Lung (tissue), 17 donors: ENCODE measurements at places on chromosomes 11 and 22. TPM values are rescaled to one million over a fixed set of nuclear protein-coding genes. Genes with fewer than 3 reads are reported as not detected.

The BRSK2 gene
- total RNA-seq, result 0.51 TPM

The LIPT2 gene
- 6.9 TPM for total RNA-seq

- H3K27me3 ChIP-seq, result peaks cover 18% of the 10 kb centered on the region
- no peak overlapping the region for H3K27ac ChIP-seq
- no peaks in the 10 kb centered on the region for H3K36me3 ChIP-seq
Measured at GRCh38 chr22:19168088-19168890, 10.2 kb downstream of the SLC25A1 start.

- no peak overlapping the region for H3K4me3 ChIP-seq
- no peak overlapping the region for H3K27ac ChIP-seq
- peaks cover 7% of the 10 kb centered on the region for H3K4me1 ChIP-seq
- no peak for DNase-seq
- H3K36me3 ChIP-seq, result no peaks in the 10 kb centered on the region
Measured at GRCh38 chr22:21633481-21633880, 921 bp downstream of the CCDC116 start.

DNA sequence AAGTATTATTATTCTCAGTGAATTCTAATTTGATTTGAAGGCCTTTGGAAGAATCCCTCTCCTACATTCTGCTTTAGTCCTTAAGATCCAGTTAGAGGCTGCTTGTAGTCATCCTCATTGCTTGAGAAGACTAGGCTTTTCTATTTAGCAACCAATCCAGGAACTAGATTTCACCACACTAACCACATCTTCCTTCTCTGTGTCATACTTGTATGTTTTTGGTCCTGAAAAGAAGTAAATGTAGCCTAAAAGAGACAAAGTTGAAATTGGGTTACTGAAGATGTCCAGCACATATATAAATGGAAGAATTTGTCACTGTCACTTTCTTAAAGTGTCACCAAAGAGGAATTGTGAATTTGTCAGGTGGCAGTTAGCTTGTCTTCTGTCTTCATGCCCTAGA lies 46.6 kb upstream of the MMP7 start:
- no peaks in the 10 kb centered on the region for H3K4me1 ChIP-seq
- no peak for DNase-seq
- no peak overlapping the region for H3K4me3 ChIP-seq
- no peak overlapping the region for H3K27ac ChIP-seq
- no peaks in the 10 kb centered on the region for H3K27me3 ChIP-seq

The CDC42BPG gene
- total RNA-seq, result 11.2 TPM

The OR4A16 gene
- total RNA-seq, result not detected

- H3K27me3 ChIP-seq, result no peaks in the 10 kb centered on the region
- H3K27ac ChIP-seq, result no peak overlapping the region
- DNase-seq, result no peak
- H3K4me3 ChIP-seq, result no peak overlapping the region
Measured at GRCh38 chr11:118897721-118898310, 14.1 kb downstream of the CXCR5 start.

DNA sequence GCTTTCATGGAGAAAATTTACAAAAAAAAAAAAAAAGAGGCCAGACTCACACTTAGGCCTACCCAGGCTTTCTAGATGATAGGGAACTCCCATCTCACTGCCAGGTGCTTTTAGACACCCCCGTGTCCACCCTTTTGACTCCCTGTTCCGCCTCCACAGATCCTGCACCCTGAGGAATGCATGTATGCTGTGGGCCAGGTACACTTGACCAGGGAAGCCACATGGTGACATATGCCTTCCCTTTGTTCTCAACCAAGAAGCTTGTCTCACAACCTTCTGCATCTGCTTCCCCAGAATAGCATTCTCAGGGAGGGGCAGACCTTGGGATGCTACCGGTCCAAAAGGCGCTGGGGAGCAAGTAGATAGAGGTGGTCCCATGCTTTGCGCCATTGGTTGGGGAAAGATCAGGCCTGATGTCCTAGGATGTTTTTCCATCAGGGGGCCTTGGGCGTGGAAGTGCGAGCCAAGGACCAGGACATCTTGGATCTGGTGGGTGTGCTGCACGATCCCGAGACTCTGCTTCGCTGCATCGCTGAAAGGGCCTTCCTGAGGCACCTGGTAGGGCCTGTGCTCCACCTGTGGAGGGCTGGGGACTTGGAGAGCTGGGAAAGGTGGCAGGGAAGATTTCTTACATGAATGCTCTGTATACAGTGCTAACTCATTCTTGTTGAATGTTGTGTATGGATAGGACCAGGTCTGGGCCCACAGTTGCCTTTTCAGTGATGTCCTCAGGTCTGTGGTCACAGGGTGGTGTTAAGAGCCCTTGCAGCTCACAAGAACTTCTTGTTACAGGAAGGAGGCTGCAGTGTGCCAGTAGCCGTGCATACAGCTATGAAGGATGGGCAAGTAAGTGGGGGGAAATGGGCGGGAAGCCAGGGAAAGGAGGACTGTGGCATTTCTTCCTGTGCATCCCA lies 7.5 kb downstream of the HMBS start:
- no peak overlapping the region for H3K27ac ChIP-seq
- H3K27me3 ChIP-seq, result no peaks in the 10 kb centered on the region
- H3K4me3 ChIP-seq, result no peak overlapping the region
- H3K36me3 ChIP-seq, result peaks cover 10% of the 10 kb centered on the region
- peaks cover 18% of the 10 kb centered on the region for H3K4me1 ChIP-seq

GRCh38 chr22:44287121-44287693 lies 25.5 kb downstream of the SHISAL1 start:
- no peak for DNase-seq
- no peak overlapping the region for H3K27ac ChIP-seq
- no peaks in the 10 kb centered on the region for H3K4me1 ChIP-seq
- H3K4me3 ChIP-seq, result no peak overlapping the region
- no peaks in the 10 kb centered on the region for H3K36me3 ChIP-seq

DNA sequence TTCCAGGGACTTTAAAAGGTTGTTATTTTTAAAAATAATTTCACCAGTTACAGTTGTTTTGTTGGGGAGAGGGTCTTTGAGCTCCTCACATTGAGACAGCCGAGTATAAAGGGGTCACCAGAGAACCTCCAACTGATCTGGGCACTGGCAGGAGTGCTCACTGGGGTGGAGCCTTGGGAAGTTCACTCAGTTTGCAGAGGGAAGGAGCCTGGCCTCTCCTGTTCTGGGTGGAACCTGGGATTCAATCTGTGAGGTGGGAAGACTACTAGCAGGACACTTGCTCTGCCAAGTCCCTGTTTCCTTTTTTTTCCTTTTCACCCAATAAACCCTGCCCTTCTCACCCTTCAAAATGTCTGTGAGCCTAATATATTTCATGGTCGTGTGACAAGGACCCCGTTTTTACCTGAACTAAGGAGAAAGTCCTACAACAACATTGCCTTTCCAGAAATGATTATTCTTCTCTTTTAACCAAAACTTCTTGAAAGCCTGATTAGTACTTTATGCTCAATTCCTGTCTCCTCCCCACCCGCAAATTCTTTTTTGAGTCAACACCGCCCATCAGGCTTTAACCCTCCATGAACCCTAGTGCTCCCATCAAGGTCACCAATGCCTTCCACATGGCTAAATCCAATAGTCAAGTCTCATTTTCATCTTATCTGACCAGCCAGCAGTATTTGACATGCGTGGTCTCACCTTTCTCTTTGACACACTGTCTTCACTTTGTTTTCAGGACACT lies 22.0 kb upstream of the MSANTD2 start:
- H3K27me3 ChIP-seq, result no peaks in the 10 kb centered on the region
- no peak overlapping the region for H3K4me3 ChIP-seq
- no peak for DNase-seq
- no peaks in the 10 kb centered on the region for H3K4me1 ChIP-seq
- H3K27ac ChIP-seq, result no peak overlapping the region

- H3K27me3 ChIP-seq, result no peaks in the 10 kb centered on the region
- no peak overlapping the region for H3K4me3 ChIP-seq
- H3K4me1 ChIP-seq, result no peaks in the 10 kb centered on the region
Measured at GRCh38 chr11:117743121-117743815, 53.7 kb downstream of the DSCAML1 start.

GRCh38 chr11:44280257-44280656 lies 29.7 kb downstream of the ALX4 start:
- H3K27ac ChIP-seq, result no peak overlapping the region
- no peak for DNase-seq
- H3K4me1 ChIP-seq, result no peaks in the 10 kb centered on the region
- no peaks in the 10 kb centered on the region for H3K36me3 ChIP-seq
- H3K27me3 ChIP-seq, result no peaks in the 10 kb centered on the region
- H3K4me3 ChIP-seq, result no peak overlapping the region

DNA sequence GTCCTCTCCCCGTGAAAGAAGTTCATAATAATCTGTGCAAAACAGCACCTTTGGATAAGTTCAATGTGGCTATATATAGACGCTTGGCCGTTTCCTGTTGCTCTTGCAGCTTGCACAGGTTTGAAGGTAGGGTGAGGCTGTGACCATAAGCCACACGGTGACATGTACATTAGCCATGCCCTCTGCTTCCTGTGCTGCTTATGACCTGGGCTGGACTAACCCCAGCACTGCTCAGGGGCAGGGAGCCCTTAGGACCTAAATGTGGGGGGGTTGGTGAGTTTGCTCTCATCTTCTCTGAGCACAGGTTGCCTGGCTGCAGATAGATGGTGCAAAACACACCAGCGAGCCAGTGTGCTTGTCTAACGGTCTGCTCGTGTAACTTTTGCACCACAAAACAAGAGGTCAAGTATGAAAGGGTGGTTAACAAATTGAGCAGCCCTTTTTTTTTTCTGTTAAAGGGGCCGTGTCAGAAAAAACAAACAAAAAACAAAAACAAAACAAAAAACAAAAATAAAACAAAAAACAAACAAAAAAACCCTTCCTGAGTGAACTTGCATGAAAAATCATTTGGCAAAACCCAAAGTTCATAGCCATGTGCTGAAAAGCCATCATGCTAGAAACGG lies 37.3 kb downstream of the FLI1 start:
- no peak overlapping the region for H3K27ac ChIP-seq
- H3K4me1 ChIP-seq, result peaks cover 6% of the 10 kb centered on the region
- no peak overlapping the region for H3K4me3 ChIP-seq
- H3K27me3 ChIP-seq, result no peaks in the 10 kb centered on the region

DNA sequence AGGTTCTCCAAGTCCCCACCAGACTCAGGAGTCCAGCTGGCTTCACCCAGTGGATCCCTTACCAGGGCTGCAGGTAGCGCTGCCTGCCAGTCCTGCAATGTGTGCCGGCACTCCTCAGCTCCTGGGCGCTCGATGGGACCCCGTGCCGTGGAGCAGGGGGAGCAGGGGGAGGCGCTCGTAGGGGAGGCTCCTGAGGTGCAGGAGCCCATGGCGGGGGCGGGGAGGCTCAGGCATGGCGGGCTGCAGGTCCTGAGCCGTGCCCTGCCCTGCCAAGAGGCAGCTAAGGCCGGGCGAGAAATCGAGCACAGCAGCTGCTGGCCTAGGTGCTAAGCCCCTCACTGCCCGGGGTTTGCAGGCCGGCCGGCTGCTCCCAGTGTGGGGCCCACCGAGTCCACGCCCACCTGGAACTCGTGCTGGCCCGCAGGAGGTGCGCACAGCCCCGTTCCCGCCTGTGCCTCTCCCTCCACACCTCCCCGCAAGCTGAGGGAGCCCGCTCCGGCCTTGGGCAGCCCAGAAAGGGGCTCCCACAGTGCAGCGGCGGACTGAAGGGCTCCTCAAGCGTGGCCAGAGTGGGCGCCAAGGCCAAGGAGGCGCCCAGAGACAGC lies 792.9 kb upstream of the CCDC179 start:
- no peaks in the 10 kb centered on the region for H3K36me3 ChIP-seq
- no peak overlapping the region for H3K27ac ChIP-seq
- H3K4me1 ChIP-seq, result no peaks in the 10 kb centered on the region
- DNase-seq, result no peak
- H3K27me3 ChIP-seq, result no peaks in the 10 kb centered on the region

DNA sequence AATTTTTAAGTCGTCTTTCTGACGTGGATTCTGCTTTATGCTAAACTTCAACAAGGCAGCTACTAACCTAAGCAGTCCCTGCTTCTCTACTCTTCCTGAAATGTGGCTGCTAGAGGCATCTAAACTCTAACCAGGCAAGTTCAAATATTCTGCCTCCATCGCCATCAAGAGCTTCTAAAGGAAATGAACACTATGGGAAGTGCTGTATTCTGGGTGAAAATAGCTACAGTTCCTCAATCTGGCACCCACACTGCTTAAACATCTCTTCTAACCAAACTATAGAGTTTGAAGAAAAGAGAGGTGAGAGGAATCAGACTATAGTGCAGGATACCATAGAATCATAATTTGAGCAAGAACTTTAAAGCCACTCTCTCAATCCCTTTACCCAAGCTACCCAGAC lies 6.3 kb downstream of the NRIP3 start:
- H3K4me3 ChIP-seq, result no peak overlapping the region
- no peak overlapping the region for H3K27ac ChIP-seq
- H3K27me3 ChIP-seq, result peaks cover 8% of the 10 kb centered on the region
- no peaks in the 10 kb centered on the region for H3K4me1 ChIP-seq
- DNase-seq, result no peak

The PNPLA3 gene
- total RNA-seq, result 2.2 TPM

- H3K4me1 ChIP-seq, result peaks cover 7% of the 10 kb centered on the region
- H3K4me3 ChIP-seq, result no peak overlapping the region
- H3K27me3 ChIP-seq, result no peaks in the 10 kb centered on the region
- H3K27ac ChIP-seq, result no peak overlapping the region
- peaks cover 4% of the 10 kb centered on the region for H3K36me3 ChIP-seq
Measured at GRCh38 chr11:65609229-65609628, 4.8 kb downstream of the MAP3K11 start.

DNA sequence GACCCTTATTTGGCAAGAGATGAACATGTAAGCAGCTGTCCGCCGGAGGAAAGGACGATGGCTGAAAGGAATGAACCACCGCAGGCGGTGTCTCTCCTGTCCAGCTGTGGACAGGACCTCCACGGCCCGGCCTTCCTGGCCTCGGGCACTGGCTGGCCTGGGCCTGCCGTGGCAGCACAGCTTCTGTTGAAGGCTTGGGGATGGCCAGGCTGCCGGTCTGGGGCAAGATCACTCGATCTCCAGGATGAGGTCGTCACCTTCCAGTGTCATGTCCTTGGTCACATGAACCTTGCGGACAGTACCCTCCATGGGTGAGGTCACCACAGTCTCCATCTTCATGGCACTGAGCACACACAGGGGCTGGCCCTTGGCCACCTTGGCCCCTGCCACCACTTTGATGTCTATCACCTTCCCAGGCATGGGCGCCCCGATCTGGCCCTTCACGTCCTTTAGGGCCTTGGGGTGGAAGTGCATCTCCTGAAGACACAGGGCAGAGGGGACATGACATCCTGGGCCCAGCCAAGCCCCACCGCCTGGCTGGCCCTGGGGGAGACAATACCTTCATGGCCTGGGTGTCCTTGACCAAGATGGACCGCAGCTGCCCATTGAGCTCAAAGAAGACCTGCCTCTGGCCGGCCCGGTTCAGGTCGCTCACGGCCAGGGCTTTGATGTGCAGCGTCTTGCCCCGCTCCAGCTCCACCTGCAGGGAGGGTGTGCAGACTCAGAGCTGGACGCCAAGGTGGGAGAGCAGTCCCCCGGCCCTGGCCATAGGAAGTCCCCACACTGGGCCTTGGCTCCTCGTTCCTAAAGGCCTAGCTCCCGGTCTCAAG lies 5.6 kb downstream of the RCE1 start:
- H3K27ac ChIP-seq, result no peak overlapping the region
- no peaks in the 10 kb centered on the region for H3K4me1 ChIP-seq
- no peak overlapping the region for H3K4me3 ChIP-seq
- H3K27me3 ChIP-seq, result no peaks in the 10 kb centered on the region

DNA sequence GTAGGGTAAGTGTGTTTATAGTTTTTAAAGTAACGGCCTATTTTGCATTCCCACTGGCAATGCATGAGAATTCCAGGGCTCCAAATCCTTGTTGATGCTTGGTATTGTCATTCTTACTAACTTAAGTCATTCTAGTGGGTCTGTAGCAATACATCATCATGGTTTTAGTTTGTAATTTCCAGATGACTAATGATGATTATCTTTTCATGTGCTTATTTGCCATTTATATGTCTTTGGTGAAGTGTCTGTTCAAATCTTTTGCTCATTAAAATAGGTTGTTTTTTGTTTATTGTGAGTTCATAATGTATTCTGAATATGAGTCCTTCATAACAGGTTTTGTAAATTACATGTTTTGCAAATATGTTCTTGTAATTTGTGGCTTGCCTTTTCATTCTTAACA lies 31.2 kb downstream of the MTMR3 start:
- no peaks in the 10 kb centered on the region for H3K27me3 ChIP-seq
- no peak for DNase-seq
- no peaks in the 10 kb centered on the region for H3K4me1 ChIP-seq
- H3K36me3 ChIP-seq, result no peaks in the 10 kb centered on the region
